ENCODE measurements at places on chromosomes 16 and 17. TPM values are rescaled to one million over a fixed set of nuclear protein-coding genes. Genes with fewer than 3 reads are reported as not detected.

DNA sequence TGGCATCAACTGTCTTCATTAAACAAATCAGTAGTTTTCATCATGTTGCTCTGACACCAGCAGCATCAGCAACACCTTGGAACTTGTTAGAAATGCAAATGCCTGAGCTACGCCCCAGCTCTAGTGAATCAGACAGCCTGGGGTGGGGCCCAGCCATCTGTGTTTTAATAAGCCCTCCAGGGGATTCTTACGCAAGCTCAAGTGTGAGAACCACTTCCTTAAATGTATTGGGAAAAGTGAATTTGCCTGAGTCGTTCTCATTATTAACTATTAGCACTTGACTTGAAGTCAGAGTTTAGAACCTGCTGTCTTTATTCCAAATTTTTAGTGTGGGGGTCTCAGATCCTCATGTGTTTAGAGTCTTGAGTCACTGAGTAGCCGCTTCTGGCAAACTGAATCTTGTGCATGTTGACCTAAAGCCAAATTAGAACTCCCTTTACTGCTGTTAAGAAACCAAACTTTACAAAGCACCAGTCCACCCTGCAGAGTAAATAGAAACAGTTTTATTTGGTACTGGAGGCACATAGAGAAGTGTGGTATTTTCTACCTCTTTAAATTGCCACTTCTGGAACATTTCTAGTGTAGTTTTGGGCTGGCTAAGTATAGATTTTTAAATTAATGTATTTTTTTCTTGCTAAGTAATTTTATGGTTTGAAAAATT, 137.4 kb upstream of the COX10 start:
- DNase-seq = no peak

- DNase-seq = peak; percentile 33
Measured at GRCh38 chr17:14756479-14756878, 455.6 kb downstream of the HS3ST3B1 start.

- peak; percentile 43 for DNase-seq
Measured at GRCh38 chr17:59330053-59330942, 1.2 kb upstream of the YPEL2 start.

DNA sequence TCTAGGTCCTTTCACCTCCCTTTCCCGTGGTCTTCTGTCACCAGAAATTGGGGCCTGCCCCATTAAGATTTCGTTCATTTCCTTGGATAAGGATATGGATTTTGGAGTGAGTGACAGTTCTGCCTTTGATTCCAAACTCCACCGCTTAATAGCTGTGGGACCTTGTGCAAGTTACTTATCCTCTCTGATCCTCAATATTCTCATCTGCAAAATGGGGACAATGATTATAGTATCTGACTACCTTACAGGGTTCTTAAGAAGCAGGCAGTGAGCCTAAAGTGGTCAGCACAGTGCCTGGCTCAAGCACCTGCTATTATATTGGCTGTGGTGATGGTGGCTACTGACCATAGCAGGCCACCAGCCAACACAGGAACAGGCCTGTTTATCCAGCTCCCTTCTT, 15.6 kb downstream of the TBKBP1 start:
- DNase-seq = no peak

The TMEM106A gene
- 22.4 TPM for total RNA-seq

The TERB1 gene
- not detected for total RNA-seq

The RND2 gene
- 0.34 TPM for total RNA-seq

All from lung (tissue), 17 donors.